ENCODE measurements at places on chromosomes 16 and 17.

DNA sequence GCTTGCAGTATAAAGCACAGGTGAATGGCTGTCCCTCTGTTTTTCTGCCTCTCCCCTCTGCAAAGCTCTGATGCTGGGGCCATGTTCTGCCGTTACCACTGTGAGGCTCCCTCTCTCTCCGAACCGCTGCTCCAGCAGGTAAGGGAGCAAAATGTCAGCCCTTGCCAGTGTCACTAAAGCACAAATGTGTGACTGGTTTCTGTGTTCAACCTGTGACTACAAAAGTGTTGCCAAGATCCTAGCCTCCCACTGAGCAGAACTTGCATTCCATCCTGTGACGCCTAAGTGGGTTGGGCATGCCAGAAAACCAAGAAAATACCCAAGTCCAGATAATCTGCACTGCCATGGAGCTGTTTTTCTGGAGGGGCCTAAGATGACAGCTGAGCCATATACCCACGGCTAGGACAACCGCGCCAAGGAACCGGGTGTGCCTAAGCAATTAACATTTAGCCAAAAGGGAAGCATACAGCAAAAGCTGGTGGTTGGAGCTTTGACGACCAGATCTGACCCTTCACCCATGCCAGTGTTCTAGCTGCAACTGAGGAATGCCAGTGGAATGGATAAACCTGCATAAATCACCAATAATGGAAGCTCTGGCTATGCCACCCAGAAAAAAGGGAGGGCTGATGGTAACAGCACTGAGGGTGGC is 35.0 kb downstream of the PSME3IP1 start:
- no peak for DNase-seq

DNA sequence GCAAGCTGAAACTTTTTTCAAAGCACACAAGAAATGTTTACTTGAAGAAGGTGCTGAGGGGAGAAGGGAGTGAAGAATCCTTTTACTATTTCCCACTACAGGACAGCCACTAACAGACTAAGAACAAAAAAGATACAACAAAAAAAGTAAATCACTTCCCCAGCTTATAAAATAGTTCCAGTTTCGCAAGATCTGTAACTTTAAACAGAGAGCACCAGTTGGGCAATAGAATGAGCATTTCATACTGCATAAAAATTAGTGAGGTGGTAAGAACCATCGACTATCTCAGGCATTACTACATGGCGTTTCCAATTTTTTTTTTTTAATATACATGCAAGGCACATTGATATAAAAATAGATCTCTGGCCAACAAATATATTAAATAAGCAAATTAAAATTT is 11.1 kb downstream of the CRYBA1 start:
- no peak for DNase-seq

GRCh38 chr16:27969574-27969973 is 93.9 kb downstream of the GSG1L start:
- no peak for DNase-seq

DNA sequence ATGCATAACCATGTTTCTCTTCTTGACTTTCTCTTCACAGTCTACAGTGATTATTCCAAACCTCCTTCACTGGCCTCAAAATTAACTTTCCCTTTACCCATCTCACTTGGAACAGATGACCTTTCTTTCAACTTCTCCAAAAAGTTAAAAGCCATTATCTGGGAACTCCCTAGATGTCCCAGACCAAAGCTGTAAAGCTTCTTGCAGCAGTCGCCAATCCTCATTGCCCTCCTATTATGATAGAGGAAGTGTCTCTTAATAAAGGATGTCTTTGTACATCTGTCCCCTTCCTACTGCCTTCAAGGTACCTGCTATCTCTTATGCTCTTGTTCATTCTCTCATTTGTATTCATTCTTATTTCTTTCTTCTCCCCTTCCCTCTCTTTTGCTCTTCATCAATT is 127.5 kb downstream of the MRTFB start:
- no peak for DNase-seq

DNA sequence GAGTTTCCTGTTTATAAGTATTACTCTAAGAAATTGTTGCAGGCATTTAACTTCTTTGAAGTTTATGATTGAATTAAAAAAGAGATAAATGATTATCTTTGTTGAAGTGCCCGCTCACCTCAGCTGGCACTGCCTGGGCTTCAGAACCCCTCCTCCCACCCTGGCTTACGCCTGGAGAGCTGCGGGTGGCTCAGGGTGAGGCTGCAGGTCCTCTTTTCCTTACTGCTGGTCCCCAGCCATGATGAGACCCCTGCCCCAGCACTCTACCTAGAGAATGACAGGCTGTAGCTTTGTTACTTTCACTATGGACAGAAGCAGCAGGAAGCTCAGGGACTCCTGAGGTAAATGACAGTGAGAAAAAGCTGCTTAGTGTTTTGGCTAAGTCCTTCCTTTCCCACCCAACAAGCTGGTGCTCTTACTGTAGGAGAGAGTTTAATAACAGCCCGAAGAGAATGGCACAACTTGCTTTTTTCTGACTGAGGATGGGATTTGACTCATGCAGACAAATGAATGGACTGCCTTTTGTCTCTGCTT is 62.1 kb downstream of the EPN2 start:
- DNase-seq: no peak
